ENCODE measurements at places on chromosomes 5 and 9.

- no peak for DNase-seq
Observed at GRCh38 chr9:133849110-133849670, 111.0 kb upstream of the SARDH start.

- no peak for DNase-seq
Observed at GRCh38 chr5:41102341-41102740, 31.2 kb upstream of the MROH2B start.

DNA sequence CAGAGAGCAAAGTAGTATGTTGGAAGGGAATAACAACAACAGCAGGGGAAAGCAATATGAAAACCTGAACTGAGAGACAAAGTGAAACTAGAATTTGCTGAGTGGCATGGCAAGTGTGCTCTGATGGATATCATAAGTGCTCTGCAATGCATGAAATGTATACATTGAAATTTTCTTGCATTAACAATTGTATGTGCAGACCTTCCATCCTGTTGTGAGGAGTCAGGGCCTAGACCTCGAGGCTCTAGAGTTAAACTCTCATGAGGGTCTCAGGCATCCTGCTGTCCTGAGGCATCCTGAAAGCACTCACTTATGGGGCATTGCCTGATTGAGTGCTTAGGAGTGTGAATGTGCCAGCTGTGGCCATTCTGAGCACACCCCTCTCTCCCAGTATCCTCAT is 1.1 kb downstream of the ECM2 start:
- DNase-seq: no peak

DNA sequence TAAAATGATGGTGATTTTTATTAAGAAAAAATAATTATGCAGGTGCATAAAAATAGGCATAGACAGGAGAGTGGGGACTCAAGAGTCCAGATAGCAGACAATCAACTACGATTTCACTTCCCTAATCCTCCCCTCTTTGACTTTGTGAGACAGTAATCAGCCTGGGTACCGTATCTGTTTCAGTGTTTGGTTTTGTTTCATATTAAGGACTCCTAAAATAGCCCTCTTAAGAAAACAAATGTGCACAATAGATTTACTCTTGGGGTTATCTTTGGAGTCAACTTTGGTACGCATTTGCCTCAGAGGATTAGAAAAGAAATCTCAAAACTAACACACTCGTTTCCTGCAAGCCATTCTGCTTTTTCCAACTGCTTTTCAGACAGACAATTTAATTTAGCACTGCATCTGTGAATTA is 96.3 kb downstream of the ZNF608 start:
- DNase-seq: no peak

DNA sequence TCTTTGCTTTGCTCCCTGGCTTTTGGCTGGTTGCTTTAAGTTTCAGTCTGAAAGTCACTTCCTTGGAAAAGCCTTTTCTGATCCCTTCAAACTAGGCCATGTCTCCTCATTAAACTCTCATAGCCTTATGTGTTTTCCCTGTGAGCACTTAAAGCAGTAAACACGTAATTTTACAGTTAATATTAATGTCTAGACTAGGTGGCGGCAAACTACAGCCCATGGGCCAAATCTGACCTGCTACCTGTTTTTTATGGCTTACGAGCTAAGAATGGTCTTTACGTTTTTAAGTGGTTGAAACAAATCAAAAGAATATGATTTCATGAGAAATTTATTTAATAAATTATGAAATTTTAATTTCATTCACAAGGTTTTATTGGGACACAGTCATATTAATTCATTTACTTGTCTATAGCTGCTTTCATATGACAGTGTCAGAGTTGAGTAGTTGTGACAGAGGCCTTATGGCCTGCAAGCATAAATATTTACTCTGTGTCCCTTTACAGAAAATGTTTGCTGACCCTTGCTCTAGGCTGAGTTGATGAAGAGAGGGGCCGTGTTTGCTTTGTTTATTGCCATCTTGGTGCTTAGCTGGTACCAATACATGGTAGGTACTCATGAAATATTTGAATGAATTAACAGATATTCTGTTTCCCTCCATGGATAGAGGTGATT is 7.4 kb downstream of the SLC44A1 start:
- DNase-seq: peak; percentile 41

Measured in NCI-H748 treated with DMSO at 0.1 percent for 48 hours (cell line).